H7 (cell line): ENCODE measurements at places on chromosomes 2 and 18.

- DNase-seq: no peak
Observed at GRCh38 chr2:47274054-47274782, 119.1 kb upstream of the STPG4 start.

GRCh38 chr2:132656266-132656975 is 13.6 kb downstream of the LYPD1 start:
- DNase-seq: no peak

- DNase-seq: no peak
Observed at GRCh38 chr2:222851956-222852617, 8.7 kb upstream of the ACSL3 start.

DNA sequence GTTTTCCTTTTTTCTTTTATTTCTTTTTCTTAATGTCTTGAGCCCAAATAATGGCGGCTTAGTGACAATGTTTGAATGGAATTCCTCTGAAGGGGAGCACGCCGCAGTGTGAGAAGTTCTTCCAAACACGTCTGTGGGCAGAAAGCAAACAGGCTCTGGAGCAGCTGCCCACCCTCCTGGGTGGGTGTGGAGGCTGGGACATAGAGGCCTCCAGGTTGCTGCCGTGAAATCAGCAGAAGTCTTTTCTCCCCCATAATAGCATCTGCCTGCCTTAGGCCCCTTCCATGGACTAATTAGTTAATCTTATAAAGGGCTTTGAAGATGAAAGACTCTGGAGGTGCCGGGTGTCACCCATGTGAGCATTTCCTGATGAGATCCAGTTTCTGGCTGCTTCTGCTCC is 213.9 kb downstream of the SH3RF3 start:
- no peak for DNase-seq

DNA sequence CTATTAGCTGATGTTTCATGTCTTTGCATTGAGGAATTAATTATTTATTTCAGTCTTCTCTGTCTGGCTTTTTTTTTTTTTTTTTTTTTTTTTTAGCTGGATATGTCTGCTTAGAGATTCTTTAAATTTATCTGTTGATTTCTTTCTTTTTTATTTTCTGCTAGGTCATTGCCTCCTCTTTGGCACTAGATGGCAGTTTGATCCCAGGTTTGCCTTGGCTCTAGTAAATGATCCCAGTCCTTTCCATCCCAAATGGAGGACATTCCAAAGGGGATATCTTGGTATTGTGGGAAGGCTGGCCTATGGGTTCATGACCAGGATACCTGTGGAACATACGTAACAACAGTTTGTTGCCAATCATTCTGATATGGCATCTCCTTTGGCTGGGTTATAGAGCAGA is 339.5 kb upstream of the GCFC2 start:
- no peak for DNase-seq

DNA sequence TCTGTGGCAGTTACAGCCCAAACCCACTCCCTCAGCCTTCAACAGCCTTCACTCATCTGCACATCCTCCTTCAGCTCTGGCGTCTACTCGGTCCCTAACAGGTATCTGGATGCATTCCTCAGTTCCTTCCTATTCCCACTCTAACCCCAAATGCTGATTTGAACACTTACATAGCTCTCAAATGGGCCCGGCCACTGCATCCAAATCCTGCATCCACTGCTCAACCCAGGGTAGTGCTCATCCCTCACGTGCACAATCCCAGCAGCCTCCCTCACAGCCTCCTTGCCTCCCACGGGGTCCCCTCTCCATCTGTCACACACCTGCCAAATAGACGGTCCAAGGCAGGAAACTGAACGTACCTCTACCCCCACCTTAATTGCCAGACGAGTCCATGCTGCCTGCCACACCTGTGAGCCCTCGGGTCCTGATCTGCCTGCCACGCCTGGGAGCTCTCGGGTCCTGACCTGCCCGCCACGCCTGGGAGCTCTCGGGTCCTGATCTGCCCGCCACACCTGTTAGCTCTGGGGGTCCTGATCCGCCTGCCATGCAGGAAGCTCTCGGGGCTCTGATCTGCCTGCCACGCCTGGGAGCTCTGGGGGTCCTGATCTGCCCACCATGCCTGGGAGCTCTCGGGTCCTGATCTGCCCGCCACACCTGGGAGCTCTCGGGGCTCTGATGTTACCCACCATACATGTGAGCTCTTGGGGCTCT is 9.9 kb downstream of the OR6B3 start:
- no peak for DNase-seq
